NCI-H2107 (cell line): ENCODE measurements at places on chromosomes 2 and 18.

GRCh38 chr18:76445275-76445674, 49.8 kb downstream of the ZNF516 start:
- DNase-seq = no peak

DNA sequence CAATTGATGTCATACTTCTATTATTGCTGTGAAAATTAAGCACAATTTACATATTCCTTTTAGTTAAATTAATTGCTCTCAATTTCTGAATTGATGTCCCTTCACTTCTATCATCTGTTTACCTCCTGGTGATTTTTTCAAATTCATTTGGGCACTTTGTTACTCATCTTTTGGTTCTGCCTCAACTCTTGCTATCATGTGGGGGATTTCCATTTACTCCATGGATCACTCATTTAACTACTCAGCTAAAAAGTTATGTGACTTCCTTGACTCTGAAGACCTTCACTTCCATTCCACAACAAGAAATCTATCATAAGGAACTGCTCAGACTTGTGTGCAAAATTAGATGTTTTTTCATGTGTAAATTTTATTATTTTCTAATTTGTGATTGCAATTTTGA, 126.2 kb downstream of the EHBP1 start:
- no peak for DNase-seq

DNA sequence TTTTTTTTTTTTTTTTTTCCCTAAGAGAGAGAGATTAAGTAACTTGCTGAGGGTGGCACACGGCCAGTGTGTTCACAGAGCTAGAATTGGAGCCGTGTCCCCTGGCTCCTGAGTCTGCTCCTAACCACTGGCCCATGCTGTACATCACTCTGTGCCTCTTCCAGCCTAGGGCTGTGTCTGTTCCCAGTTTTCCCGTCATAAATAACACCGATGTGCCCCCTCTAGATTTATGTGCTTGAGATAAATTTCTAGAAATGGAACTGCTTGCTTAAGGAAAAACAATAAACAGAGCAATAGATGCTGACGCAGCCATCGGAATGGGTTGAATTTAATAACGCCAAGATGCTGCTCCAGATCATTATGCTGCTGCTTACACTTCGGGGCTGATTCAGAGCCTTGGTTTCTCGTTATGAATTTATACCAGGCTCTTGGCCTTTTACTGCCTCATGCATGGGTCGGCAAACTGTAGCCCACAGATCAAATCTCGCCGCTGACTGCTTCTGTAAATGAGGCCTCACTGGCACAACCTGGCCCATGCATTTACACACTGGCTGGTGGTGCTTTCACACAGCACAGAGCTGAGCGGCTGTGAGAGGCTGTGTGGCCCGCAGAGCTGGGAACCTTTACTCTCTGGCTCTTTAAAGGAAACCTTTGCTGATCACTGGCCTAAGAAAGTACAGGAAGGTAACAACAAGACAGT, 58.1 kb downstream of the NDUFA10 start:
- no peak for DNase-seq

DNA sequence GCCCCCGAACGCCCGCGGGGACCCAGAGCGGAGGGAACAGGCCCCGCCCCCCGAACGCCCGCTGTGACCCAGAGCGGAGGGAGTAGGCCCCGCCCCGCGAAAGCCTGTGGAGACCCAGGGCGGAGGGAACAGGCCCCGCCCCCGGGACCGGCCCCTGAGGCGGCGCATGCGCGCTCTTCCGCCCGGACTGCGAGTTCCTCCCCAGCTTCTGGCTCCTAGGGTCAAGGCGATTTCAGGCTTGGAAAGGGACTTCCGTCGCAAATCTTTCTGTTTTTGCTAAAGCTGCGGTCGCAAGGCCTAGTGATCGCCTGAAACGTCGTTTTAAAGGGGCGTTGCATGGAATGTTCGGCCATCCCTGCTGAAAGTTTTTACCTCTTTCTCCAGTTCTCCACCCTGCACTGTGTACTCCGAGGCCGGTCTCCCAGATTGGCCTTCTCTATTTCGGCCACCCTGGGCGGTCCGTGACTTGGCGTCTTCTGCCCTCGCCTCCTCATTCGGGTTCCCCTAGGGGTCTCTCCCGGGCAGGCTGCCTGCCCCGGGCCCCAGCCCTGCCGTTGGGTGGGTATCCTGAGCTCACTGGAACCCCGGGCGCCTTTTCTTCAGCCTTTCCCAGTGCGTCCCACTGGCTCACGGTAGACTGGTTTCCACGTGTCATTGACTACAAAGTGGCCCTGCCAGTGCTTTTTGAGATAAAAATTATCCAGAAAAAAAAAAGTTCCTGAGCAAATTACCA, 372 bp upstream of the WDSUB1 start:
- DNase-seq = peak; percentile 97

GRCh38 chr18:21389283-21389682, 147.3 kb downstream of the GREB1L start:
- no peak for DNase-seq

DNA sequence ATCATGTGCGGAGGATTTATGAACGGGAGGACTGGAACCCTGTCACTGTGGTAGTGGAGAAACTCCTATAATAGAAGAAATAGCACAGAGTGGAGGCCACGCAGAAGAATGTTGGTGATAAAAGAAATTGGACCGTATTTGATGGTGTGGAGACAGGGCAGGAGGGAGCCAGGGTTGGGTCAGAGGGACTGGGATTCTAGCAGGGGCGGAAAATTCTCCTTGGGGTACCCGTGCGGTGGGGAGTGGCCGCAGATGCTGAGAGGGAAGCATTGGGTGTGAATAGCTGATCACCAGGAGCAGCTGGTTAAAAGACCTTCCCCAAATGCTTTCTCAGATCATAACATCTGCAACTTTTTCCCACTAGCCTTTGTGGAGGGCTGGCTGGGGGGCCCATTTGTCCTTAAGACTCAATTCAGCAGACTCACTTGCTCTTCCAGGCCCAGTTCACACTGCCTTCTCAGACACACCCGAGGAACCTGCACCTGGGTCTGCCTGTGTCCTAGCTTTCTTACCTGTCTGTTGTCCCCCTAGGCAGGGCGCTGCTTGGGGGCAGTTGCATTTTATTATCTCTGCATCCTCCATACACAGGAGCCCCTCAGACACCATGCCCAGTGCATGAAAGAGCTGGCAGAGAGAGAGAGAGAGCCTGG, 7.1 kb downstream of the SH3BP4 start:
- DNase-seq = no peak

GRCh38 chr18:44625386-44625785, 55.3 kb upstream of the SETBP1 start:
- peak; percentile 44 for DNase-seq
